Activated T-helper 1 cell treated with Interleukin-2 at 50 U/mL for 16 hours (primary cell): ENCODE measurements at places on chromosomes 4 and X.

DNA sequence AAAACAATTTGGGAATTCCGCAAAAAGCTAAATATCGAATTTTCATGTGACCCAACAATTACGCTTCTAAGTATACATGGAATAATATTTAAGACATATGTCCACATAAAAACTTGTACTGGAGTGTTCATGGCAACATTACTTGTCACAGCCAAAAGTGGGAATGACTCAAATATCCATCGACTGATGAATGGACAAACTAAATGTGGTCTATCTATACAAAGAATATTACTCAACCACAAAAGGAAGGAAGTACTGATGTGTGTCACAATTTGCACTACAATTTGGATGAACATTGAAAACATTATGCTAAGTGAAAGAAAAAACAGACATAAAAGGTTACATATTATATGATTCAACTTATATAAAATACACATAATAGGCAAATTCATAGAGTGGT is 71.9 kb downstream of the AFF2 start:
- no peak for DNase-seq

DNA sequence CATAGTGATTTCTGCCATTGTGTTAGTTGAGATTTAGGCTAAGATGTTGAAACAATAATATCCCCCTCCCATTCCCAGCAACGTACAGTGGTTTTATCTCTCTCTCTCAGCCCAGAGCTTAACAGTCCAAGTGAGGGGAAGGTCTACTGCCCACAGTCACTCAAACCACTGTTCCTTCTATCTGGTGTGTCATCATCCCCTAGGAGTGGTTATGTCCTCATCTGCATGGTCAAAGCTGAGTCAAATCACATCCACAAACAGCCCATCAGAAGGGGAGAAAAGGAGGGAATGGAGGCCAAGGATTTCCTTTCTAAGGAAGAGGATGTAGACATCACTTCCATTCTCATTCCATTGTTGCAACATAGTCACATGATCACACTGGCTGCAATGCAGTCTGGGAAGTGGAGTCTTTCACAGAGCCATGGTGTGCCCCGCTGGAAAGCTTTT is 42.8 kb upstream of the CHRNA9 start:
- DNase-seq = no peak

GRCh38 chrX:50103866-50104566 is 96.8 kb downstream of the AKAP4 start:
- no peak for DNase-seq

- DNase-seq = no peak
Measured at GRCh38 chrX:41684138-41684537, 4.6 kb upstream of the GPR34 start.

- no peak for DNase-seq
Measured at GRCh38 chrX:45900766-45901615, 644.2 kb downstream of the ZNF674 start.

- DNase-seq = no peak
Measured at GRCh38 chr4:111556141-111556781, 589.0 kb upstream of the FAM241A start.

DNA sequence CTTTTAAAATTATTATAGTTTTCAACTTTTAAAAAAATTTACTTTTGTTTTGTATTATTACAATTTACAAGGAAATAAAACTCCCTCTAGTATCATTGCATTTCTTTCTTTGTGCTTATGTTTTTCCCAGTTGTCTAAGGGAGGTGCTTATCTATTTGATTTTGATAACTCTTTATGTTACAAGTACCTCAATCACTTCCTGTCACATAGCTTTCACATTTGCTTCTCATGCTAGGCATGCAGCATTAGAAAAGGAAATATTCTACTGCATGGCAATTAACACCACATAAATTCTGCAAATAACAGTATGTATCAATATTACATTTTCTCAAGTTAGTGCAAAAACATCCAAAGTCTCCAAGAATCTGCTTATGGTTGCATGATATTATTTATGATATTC is 180.3 kb upstream of the HS3ST1 start:
- DNase-seq = no peak

DNA sequence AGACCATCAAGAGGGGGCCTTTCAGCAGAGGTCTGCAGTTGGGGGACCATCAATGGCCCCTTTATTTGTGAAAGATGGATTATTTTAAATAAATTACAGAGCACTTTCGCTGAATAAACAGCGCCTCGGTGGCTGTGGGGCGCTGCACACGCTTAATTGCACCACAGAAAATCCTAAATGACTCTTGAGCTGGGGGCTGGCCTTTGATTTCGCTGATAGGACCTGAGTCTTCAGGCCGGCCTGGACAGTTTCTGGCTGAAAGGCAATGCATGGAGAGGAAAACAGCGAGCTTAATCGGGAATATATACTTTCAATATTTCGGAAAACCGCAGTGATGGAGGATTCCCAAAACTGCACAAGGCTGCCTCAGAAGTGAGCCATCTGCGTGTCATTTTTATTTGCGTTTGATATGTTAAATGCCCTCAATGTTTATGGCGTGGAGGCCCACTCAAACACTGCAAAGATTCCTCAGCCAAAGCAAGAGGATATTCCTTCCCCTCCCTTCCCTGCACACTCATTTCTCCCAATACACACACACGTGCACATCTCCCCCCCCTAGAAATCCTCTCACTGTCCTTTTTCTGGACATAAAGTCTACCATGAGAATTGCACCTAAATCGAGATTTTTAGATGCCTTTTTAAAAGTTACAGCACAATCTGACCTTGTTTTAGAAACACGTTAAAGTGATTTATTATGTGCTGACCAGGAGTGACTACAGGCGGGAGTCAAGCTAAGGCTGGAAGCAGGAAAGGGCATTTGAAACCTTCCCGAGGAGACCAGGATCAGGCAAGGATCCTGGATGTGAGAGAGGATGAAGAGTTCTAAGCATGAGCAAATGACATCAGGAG is 340.7 kb downstream of the RAB28 start:
- DNase-seq = no peak

GRCh38 chr4:151874328-151874727 is 113.5 kb upstream of the GATB start:
- no peak for DNase-seq

GRCh38 chr4:76969941-76970529 is 20.5 kb downstream of the SEPTIN11 start:
- no peak for DNase-seq

GRCh38 chr4:128390475-128390996 is 102.9 kb upstream of the PGRMC2 start:
- no peak for DNase-seq

DNA sequence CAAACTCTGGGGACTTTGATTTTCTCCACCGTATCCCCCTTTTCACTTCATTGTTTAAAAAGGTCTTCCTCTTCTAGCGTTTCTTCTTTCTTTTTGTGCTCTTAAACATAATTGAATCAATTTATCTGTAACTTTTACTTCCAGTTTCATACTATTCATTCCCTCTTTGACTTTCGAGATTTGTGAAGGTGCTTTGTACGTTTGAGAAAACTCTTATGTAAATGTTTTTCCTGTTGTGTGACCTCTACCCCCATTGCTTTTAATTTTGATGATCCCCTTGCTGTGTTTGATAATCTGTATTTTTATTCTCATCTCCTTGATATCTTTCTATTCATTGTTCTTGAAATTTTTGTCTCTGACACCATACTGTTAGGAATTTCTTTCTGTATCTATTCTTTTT is 4.8 kb downstream of the USP38 start:
- DNase-seq = no peak

DNA sequence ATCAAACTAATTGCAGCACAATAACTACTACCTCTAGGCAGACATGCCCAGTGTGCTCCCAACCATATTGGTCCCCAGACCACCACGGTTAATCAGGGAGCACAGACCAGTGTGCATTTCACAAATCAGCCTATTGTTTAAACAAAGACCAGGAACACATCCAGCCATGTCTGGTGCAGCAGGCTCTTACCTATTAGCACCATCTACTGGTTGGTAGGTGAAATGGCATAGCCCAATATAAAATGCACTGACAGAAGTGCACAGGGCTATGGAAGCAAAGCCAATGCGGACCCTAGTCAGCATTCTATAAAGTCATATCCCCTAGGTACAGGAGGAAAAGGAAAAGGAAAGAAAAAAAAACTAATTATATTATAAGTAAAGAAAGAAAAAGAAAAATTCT is 15.5 kb upstream of the CYLC1 start:
- no peak for DNase-seq
